ENCODE measurements at places on chromosomes 3 and 15.

DNA sequence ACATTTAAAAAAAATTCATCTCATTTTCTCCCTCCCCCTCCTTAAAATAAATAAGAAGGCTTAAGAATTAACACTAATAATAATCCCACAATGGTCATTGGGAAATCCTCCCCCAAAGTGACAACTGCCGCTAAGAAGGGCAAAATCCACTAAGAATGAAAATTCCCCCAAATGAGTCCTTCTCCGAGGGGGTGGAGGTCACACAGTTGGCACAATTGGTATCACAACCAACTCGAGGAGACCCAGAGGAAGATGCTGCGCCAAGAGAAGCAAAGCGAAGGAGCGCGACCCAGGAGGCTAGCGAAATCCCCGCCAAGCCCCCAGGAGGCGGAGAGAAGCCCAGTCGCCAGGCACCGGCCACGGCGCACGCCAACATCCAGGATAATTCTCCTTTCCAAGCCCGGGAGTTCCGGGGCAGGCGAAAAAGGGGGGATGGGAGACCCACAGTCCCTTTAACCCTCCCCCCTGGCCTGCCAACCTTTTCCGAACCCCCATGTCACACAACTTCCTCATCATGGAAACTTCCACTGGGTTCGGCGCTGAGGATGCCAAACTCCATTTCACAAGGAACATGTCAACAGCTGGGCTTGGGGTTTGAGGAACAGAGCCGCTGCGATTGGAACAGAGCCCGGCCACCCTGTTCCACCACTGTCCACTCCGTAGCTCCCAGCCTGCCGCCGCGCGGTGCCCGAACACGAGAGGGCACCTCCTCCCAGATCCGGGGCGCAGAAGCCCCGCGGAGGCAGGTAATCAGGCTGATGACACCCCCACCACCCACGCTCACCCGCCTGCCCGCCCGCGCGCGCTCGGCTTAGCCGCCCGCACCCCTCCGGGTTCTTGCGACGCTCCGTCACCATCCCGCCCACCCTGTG lies 668 bp downstream of the THRB start:
- DNase-seq, result no peak

DNA sequence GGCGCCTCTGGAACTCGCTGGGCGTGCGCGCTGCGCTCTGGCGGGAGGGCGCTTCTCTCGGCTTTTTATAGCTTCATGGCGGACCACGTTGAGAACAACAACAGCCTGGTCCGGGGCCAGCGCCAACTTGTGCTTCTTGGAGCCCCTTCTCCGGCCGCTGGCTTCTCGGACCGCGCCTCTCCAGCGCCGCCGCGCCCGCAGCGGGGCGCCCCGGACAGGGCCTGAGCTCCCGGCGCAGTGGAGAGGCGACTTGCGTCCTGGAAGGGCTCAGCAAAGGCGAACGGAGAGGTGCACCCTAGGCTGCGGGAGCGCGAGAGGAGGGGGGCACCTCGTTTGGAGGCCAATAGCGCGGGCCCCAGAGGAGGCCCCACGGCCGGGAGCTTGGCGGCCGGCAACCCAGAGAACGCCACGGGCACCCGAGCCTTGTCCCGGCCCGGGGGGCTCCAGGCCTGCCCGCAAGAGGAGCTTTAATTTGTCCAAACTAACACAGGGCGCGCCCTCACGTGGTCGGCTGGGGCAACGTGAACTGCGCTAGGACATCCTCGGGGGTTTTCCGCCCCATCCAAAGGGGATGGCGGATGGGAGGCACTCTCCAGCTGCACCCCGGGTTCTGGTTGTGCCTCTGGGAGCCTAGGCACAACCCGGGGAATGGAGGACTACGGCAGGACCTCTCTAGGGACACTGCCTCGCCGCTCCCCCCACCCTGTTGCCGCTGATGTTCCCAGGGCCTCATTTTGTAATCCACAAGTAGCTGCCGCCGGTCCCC lies 37.8 kb downstream of the HMCES start:
- peak; percentile 86 for DNase-seq

DNA sequence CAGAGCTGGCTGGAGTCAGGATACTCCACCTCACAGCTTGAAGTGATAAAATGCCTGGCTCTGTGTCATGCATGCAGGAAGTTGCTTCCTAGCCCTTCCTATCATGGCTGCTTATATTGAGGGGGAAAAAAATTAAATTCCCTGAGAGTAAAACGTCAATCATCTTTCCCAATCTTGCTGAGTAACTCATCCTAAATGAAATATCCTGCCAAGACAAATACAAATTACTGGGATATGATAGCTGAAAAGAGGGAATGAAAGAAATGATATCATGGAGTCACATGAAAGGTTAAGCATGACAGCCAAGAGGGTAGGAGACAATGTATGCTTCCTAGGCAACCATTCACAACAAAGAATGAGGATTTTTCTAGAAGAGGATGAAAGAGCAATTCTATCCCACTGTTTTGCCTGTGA lies 110.6 kb downstream of the ABI3BP start:
- DNase-seq, result no peak

DNA sequence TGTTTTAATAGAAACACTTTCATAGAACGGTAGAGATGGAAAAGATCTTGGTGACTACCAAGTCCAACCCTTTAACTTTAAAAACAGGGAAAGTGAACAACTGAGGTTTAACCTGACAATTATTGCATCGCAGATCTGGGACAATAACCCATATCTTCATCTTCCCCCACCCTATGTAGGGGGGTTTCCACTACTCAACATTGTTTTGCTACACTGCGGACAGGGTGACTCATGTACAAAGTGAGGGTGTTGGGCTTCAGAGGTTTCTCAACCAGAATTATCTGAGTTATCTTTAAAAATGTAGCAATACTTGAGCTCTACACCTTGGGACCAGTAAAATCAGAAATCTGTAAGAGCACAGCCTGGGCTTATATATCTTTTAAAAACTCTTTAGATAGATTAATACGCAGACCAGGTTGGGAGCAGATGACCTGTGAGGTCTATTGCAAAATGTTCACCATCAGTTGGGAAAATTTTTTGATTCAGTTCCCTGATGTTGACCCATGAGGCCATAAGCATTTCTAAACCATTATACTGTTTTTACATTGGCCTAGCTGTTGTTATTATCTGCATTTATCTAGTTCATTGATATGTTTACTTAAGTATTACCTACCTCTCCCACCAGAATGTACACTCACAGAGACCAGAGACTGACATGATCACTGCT lies 103.6 kb upstream of the ICE2 start:
- DNase-seq, result peak; percentile 24
